Natural killer cell treated with Interleukin-12 subunit alpha and Interleukin-12 subunit beta and Interleukin-15 and Interleukin-18, amount 100 ng/mL, for 72 hours (primary cell): ENCODE measurements at places on chromosomes 1 and 21.

GRCh38 chr1:38420666-38421065 is 374.1 kb upstream of the POU3F1 start:
- no peak for DNase-seq

GRCh38 chr1:157992833-157993146 is 655 bp upstream of the KIRREL1 start:
- DNase-seq = no peak

DNA sequence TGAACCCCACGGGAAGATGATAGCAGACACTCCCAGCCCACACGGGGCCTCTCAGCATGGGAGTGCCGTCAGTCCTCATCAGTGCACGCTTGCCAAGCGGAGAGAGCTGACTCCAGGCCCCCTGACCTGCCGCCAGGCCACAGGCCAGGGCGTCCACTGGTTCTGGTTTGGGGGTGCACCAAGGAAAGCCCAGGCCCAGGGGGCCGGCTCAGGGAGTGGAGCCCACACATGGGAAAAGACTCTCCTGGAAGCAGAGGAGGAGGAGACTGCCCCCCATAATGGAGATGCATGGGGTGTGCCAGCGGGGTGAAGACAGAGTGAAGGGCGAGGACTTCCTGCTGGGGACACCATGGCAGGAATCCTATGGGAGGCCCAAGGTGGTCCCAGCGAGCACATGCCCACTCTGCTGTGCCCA is 6.4 kb downstream of the TRIM11 start:
- DNase-seq = no peak

GRCh38 chr21:25632296-25632695 is 6.8 kb upstream of the JAM2 start:
- DNase-seq = no peak

DNA sequence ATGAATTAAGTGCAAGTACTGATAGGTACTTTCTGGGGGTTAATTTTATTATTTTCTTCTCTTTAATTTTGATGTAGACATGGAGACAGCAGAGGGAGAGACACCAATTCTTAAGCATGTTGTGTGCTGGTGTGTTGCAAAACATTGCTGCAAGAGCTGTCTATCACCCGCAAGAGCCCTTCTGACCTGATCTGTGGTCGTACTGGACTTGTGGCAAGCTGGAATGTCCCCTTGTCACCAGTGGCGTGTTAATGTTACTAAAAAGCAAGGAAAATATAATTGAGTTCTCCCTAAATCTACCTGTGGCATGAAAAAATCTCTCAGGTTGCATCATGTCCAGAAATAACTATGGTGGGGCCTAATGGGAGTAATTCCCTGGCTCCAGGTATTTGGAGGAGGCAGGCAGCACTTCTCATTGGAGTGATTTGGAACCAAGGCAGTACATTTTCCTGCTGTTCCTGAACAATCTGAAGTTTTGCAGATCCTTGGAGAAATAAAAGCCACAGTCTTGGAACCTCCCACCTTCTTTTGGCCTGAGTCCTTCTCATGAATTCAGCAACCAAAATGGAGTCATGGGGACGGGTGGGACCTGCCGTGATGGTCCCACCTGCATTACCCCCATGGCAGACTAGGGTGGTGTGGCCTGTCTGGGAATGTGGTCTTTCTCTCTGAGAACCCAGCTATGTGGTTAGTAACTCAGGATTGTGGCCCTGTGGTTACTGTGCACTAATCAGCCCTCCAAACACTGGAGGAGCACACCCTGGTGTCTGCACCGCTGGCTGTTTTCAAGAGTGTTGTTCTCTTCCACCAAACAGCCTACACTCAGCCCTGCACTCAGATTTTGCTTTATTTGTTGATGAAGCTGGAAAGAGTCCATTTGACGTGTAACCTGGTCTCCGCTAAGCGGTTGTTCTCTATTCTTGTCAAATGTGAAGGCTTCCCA is 57.4 kb downstream of the GALNT2 start:
- no peak for DNase-seq

GRCh38 chr1:166040202-166040997 is 126.4 kb downstream of the FAM78B start:
- DNase-seq = no peak

DNA sequence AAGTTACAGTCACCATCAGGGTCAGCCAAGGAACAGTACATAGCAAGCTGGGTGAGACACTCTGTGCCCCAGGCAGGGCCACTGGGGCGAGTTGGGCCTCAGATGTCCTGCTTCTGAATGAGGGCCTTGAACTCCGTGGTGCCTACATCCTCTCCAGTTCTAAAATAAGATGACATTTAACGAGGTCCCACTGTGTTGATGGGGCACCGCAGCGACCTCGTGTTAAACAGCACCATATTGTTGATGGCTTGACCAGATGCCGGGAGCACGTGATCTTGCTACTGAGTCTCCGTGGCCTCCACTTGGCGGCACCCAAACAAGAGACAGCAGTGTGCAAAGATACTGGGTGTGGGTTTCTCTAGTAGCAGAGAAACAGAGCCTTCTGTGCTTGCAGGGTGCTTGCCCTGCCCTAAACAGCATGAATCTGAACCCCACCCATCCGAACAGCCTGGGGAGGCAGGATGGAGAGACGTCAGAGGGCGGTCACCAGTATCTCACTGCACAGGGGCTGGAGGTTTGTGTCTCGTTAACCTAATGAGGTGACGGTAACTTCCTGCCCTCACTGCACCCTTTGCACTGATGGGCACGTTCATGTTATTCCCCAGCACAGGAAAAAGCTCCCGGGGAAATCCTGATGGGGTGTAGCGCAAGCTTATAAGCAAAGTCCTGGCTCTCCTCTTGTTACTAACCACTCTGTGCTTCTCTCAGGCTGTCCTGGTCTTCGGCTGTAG is 324.4 kb downstream of the AJAP1 start:
- no peak for DNase-seq

DNA sequence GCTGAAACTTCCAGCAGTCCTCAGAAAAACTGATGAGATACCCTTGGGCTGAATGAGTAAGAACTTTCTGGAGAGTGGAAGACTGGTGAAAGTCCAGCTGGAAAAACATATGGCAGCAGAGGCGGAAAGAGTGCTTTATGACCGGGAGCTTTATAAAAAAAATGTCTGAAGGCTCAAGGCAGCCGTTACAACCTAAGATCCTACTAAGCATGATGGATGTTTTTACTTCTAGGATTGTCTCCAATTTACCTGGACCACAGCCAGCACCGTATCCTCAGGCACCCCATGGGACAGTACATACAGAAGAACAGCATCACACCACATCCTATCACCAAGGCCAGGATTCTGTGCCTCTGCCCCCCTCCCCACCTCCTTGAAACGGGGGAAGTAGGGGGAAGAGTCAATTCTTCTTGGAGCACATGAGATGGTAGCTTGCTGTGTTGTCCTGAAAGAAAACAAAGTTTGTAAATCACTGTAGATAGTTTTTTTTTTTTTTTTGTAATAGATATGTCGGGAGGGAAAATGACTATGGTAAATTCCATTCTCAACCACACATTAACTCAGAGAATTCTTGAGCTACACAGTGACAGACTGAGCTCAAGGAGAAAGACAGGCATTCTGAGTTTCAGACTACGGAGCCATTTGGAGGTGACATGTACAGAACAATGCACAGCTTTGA is 11.8 kb upstream of the IRF2BP2 start:
- no peak for DNase-seq

DNA sequence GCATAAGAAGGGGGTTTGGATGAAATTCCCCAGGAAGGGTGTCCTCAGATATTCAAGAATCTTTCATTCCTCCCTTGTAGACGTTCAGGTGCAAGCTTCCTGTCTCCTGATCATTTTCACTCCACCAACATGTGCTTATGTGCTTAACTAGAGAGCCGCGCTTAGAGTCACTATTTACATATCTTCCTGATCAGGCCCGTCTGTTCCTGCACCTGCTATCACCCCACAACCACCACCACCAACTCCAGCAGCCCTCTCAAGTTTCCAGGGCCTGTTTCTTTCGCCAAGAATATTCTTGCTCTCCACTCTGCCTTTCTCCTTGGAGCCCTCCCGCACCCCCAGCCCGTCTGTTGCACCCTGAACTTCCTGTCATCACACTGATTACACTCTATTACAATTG is 113.4 kb downstream of the SPSB1 start:
- no peak for DNase-seq

DNA sequence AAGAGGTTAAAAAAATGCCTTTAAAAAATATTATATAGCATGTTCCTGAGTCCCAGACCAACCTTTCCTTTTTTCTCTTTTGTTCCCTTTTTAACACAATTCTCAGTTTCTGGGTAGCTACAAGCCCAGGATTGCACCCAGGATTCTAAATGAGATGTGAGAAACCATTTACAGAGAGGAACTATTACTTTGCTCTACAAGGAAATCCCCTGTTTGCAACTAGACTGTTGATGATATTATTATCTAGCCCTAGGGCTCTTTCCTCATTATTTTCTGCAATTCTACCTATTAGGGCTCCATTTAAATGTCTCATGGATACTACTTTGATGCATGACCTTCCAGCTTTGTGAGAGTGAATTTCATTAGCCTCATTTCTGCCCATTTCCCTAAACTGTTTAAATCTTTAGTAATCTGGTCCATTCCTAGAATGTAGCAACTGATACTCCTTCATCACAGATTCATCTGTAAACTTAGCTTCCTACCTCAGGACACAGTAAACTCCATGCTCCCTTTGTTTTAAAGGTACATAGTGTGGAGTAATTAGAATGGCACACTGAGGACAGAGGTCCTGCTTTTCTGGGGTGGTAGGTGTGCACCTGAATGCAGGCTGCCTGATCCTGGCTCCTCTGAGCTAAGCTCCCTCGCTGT is 7.1 kb upstream of the KIF14 start:
- no peak for DNase-seq

- DNase-seq = no peak
These were observed 213.2 kb downstream of the TNR start for GRCh38 chr1:175530183-175530582.

- no peak for DNase-seq
These were observed 140.2 kb upstream of the SGIP1 start for GRCh38 chr1:66393586-66394287.

GRCh38 chr1:147080006-147080661 is 92.1 kb downstream of the PRKAB2 start:
- no peak for DNase-seq

DNA sequence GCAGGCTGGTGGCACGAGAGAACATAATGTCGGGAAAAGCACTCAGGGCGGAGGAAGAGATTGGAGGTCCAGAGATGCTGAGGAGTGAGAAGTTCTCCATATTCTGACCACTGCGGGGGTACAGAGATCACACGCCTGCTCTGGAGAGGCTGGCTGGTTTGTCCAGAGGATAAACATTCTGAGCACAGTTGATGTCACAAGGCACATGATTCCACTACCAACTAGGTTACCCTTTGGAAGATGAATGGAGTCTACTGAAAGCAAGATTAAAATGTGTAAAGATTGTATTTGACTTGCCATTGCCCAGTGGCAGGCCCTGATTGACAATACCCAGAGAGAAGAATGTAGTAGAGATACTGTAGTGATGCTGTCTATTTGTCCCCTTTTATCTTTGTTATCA is at the start of gene SPATA46:
Gene SPATA46 (minus strand): TSS at position 164 of the 400 bp plus-strand sequence. CDS start 64 bp downstream, at position 100.
- no peak for DNase-seq

GRCh38 chr1:88341447-88341846 is 342.6 kb upstream of the PKN2 start:
- no peak for DNase-seq

DNA sequence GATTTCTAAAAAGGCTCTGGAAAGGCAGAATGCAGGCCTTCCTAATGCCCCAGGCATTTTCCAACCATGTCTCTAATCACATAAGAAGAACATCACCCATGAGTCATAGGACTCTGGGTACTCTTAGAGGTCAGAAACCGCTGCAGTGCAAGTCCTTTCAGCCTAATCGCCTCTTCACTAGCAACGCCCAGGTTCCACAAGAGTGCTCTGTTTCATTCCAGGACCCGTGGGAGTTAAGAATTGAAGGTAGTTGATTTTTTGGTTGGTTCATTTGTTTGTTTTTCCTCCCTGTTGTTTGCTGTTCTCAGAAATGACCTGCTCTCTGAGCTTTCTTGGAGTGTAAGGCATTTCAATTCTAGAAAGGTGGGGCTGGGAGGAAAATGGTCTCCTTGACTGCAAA is 123.2 kb downstream of the NR5A2 start:
- DNase-seq = no peak

DNA sequence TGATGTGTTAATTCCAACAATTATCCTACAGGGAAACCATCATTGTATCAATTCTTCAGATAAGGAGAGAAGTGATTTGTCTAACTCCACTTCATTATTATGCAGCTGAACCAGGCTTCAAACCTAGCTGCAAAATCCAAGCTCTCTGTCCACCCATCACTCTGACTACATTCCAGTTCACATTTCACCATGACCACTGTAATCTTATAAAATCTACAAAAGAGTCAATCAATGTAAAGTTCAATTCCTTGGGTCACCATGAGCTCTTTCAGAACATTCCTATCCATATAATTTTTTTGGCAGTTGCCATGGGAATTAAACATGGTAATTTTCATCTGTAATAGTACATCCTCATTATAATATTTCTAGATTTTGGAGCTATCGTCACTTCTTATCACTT is 100.9 kb downstream of the PLPPR5 start:
- DNase-seq = no peak

DNA sequence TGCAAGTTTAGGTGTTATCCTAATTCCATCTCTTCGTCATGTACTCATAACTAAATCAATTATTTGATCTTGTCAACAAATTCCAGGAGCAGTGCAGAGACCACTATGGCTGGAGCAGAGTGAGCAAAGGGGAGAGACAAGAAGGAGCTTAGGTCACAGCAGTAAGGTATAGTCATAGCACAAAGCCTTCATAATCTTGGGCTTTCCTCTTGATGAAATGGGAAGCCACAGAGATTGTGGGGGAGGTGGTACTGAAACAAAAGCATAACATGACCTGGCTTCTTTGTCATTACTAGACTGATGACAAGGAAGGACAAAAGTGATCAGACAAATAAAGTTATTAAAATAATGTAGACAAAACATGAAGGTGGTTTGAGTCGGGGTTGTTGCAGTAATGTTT is 60.1 kb upstream of the PTGS2 start:
- no peak for DNase-seq

DNA sequence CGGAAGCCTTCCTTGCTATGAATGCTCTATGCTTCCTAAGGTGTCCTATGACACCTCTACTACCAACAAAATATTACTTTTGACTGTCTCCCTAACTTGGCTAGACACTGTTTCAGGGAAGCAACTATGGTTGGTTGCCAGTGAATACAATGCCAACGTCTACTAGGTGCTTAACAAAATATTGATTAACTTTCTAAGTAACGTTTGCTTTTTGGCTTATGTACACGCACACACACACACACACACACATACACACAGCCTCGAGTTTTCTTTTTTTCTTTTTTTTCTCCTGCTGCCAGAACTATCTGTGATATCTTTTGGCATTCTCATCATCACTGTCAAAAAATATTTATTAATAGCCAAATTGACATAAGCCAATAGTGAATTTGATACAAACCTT is 864.0 kb downstream of the PLA2G4A start:
- DNase-seq = no peak

GRCh38 chr1:162004441-162004950 is 19.2 kb downstream of the OLFML2B start:
- no peak for DNase-seq

GRCh38 chr1:205062895-205063294 is 19.9 kb downstream of the CNTN2 start:
- no peak for DNase-seq

GRCh38 chr1:39943471-39944290 is 11.3 kb upstream of the MFSD2A start:
- DNase-seq = no peak

- no peak for DNase-seq
These were observed 49.9 kb downstream of the SUCO start for GRCh38 chr1:172582889-172583288.

- no peak for DNase-seq
These were observed 33.9 kb upstream of the LGALS8 start for GRCh38 chr1:236489710-236490377.
